ENCODE measurements at places on chromosomes 2 and 18.

DNA sequence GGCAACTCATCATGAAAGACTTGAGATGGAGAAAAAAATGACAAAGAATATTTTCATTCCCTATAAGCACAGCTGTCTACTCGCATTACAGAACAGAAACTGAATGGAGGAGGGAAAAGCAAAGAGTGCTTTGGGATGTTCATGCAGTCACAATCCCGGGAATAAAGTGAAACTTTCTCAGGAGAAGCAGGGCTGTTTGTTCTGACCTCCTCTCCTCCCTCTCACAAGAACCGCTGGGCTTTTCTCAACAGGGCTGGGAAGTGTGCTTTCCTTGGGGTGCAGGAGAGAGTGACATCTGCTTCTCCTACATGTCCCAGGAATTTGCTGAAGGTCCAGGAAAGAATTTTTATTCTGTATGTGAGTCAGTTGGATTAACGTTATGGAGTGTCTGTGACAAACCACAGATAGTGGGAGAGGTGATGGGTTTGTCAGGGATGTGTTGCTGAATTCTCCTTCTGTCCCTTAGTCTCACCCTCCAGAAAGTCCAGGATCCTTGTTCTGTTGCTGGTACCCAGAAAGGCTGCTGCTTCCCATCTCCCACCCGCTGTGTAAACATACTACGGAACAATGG, 125.6 kb downstream of the HRH4 start:
- DNase-seq, result no peak

DNA sequence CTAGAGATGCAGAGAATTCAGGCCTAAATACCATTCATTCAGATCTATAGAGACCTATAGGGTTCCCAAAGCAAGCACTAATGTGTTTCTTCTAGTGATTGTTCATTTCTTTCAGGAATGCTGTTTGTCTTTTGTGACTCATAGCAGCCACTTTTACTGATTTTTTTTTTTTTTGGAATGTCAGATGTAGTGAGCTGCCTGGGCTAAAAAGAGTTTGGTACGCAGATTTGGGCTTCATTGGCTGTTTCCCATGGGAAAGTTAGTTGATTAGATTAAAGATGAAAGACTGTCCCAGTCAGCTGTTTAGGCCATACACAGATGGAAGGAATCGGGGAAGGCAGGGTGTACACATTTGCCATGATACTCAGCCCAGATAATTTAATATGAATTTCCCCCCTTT, 87.6 kb downstream of the CDC42EP3 start:
- DNase-seq, result no peak

- DNase-seq, result no peak
Observed at GRCh38 chr18:46917803-46918600, 600 bp downstream of the KATNAL2 start.

DNA sequence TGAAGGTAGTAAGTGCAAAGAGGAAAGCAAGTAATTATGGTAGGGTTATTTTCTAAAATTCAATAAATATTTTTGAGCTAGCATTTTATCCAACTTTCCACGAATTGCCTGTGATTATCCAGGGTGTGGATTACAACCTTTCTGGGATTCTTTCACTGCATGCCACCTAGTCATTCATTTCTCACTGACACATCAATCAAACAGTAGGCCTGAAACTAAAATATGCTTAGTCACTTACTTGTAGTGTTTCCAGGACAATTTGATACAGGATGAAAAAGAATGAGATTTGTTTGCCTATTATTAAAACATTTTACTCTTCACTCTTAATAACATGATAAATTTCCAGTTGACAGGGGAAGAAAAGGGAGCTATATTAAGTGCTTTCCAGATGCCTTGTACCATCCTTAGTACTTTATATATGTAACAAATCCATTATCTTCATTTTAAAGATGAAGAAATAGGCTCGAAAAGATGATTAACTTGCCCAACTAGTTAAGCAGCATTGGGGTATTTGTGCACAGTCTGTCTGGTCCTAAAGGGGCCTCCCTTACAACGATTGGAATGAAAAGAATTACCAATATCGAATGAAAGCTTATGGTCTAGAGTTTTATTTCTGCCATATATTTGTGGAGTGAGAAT, 70.4 kb downstream of the KCTD1 start:
- DNase-seq, result no peak

DNA sequence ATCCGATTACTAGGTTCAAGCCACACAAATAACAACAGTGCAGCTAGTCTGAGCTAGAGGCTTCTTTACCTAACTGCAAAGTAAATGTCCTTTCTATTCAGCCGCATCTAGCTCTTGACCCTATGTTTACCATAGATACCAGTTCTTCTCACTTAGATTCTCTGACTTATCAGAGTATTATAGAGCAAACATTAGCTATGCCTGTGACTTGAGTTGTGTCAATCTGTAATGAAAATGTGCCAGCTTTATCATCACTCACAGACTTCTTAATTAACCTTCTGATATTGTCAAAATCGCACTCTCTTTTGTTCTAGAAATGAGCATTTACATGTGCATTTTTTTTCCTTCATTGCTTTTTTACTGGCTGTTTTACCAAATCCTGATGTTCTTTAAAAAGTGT, 79.9 kb downstream of the BCL11A start:
- DNase-seq, result no peak

DNA sequence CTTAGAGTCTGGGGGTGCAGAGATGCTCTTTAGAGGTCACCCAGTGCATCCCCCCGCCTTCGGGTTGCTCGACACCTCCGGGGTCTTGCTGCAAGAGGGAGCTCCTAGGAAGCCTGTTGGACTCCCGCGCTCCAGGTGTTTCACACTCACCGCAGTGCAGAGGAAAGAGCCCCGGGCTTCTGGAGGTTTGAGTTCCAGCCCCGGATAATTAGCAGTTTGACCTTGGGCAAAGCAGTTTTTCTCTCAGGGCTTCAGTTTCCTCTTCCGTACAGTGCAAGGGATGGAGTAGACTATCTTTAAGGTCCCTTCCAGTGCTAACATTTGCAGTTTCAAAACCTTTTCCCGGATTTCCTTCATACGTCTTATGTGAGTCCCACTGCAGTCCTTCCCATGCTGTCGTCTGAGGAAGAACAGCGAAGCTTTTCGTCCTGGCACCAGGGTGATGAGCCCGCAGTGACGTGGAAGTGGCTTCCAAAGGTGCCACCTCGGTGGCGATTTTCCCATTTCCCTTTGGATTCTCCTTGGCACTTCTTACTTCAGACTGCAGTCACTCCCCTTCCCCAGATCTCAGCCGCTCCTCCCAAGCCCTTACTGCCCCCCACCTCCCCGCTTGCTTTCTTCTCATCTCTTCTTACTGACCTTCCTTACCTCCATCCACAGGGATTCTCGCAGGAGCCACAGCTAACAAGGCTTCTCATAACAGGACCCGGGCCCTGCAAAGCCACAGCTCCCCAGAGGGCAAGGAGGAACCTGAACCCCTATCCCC, 585 bp downstream of the PNKD start:
- peak; percentile 33 for DNase-seq

- no peak for DNase-seq
Observed at GRCh38 chr2:212968284-212969081, 182.9 kb downstream of the IKZF2 start.

DNA sequence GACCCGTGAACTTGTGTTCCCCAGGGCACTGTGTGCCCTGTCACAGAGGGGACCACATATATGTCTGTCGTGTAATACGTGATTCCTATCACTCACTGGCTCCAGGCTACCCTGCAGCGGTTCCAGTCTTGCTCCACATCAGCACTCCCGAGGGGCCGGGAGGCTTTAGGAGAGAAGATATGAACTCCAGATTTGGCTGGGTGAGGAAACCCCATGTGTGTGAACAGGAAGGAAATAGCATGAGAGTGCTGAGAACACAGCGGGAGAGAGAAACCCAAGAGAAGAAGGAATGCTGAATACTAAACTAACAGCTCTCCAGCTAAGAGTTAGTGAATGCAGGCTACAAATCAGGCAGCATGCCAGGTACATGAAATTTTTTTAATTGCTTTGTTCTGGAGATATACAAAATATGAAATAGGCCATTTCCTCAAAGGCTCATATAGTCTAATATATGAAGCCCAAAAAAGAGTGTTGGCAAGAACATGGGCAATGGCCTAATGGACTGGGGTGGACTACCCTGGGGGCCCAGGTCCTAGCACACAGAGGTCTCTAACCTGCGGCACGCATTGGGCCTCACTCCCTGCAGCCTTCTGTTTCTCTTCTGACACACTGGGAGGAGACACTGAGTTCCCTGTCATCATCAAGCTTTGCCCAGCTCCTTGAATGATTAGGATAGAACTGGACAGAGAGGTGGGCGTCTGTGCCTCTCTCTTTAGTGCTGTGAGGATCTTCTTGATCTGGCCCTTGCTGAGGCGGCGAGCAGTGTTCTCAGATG, 372.8 kb upstream of the RAB6C start:
- DNase-seq, result no peak

DNA sequence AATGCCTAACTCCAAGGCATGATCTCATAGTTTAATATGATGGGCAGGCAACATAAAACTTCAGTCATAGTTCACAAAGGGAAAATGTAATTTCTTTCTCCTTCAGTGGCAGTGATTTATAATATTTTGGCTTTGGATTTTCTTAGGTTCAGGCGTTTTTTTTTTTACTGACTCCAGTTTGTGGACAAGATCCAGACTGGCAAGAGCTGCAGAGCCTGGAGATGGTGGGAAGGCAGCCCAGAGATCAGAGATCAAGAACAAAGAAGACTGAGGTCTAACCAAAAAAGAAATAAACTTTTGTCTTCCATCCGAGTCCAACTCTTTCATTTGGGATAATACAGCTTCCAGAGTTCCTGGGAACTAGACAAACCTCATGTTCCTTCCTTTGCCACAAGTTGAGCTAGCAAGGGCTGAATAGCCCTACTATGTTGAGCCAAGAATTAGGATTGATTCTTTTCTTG, 215.3 kb upstream of the SETBP1 start:
- DNase-seq, result no peak

DNA sequence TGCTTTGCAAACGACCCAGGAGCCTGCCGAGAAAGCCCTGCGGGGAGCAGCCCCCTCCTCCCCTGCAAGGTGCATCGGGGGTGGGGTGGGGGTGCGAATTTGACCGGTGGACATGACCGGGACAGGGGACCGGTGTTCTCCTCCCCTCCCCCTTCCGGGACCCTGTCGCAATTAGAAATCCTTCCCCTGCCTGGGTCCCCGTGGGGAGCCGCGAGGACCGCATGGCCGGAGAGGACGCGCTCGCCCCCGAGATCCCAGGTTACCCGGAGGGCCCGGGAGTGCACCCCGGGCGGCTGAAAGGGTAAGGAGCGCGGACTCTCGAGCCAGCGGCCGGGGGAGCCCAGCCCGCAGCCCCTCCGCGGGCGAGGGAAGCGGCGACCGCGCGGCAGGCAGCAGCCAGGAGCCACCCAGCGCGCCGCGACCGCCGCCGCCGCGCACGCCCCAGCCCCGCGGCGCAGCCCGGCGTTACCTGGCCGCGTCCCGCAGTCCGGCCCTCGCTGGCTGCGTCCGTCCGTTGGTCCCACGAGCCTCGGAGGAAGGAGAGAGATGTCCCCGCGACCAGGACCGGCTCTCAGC, 482 bp downstream of the DLGAP1 start:
- no peak for DNase-seq

DNA sequence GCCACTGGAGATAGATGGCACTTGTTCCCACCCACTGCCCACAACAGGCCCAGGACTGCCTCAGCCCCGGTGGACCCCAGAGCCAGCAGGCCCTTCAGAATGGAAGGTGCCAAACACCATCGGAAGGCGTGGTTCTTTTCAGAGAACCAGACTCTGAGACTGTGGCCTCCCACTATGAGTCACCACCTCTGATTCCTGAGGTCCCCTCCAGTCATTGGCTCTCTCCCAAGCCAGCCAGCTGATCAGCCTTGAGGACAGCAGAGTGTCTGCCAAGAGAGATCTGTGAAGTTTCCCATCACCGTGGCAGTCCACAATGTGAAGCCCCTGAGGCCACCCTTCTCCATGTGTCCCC, 10.4 kb upstream of the MAP3K2 start:
- no peak for DNase-seq

GRCh38 chr2:219548990-219549389, 5.2 kb downstream of the TMEM198 start:
- DNase-seq, result no peak

DNA sequence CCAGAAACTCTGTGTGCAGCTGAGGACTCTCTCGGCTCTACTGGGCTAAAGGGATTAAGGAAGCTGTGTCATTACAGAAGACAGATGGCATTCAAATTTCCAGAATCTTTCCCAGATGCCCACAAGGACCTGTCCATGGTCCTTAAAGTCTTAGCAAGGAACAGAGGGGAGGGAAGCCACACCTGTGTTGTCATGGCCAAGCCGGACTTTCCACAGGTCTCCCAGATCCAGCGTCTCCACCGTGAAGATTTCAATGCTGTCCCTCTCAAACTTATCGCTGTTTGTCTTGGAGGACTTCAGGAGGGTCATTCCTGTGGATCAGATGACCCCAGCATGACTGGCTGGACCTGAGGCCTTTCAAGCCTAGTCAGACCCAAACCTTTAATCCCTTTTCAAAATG, 114.5 kb downstream of the LOXHD1 start:
- no peak for DNase-seq

- no peak for DNase-seq
Observed at GRCh38 chr2:209145941-209146681, 277.7 kb upstream of the MAP2 start.

GRCh38 chr2:207674826-207675225, 36.6 kb upstream of the CCNYL1 start:
- no peak for DNase-seq

DNA sequence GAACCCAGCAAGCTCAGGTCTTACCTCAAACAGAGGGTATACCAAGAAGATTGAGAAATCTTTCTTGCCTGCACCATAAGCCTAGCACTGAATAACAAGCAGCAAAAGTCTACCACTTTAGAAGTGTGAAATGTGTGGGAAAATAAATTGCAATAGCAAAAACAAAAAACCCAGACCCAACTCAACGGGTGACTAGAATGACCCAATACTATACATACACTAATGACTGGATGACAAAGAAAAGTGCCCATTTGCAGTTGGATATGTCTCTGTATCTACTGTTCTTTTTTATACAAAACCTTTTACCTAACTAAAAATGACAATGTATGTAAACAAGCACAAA, 950.6 kb downstream of the TRIB2 start:
- DNase-seq, result no peak

GRCh38 chr2:233503481-233503880, 63.1 kb downstream of the USP40 start:
- DNase-seq, result no peak

- DNase-seq, result peak; percentile 16
Observed at GRCh38 chr18:41955688-41956087, 654 bp downstream of the PIK3C3 start.

DNA sequence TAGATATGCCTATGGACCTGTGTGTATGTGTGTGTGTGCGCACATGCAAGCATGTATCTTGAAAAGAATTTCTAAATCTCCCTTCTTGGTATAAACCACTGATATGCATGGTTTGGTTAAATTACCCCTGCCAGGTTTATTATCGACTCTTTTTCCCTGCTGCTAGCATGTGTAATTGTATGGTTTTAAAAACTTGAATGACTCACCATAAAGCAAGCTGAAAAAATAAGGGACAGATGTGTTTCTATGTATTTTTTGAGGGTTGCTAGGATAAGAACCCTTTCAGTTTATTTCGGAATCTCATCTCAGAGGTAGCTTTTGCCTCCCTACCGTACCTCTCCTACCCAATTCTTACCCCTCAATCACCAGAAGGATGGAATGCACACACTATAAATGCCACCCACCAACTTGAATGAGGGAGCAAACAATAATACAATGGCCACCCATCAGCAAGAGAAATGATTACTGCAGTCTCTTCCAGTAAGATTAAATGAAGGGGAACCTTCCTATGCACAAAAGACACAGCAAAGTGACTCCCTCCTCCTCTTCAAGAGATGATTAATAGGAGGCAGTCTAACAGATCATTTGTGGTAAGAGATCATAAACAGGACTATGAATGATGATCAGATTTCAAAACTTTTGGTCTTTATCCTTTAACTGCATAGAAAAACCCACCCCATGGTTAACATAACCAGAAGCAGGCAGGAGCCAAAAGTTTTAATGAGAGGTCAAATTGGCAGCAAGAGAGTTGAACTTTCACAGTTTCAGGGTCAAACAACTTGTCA, 357.2 kb downstream of the SATB2 start:
- DNase-seq, result peak; percentile 49

Measured in NCI-H146 (cell line).